ENCODE measurements at places on chromosomes 2 and 18.
A peak's percentile ranks its signal among the peaks of the same experiment; 100 is the strongest.

GRCh38 chr2:115549611-115550130, 1107.2 kb downstream of the DPP10 start:
- no peak for DNase-seq

DNA sequence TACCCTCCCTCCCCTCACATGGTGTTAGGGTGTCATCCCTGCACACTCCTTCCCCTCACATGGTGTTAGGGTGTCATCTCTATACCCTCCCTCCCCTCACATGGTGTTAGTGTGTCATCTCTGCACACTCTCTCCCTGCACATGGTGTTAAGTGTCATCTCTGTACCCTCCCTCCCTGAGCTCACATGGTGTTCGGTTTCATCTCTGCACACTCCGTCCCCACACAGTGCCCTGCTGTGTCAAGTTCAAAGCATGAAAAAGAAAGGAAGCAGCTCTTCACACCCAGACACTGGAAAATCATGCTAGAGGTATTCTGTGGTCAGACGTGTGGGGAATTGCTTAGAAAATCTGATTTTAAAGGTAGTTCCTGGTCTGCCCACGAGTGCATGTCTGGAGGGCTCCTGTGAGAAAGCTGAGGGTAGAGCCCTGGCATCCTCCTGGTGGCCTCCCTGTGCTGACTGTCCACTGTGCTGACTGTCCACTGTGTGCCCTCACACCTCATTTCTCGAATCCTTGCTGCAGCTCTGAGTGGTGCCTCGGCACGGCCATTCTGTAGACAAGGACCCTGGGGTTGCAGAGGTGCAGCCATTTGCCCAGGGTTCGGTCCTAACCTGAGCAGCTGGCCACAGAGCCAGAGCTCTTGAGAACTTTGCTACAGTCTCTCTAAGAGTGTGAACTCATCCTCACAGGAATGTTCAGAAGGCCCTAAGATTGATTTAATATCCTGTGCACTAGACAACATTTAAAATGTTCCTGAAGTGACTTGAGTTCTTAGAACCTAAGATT, 69.1 kb upstream of the NFATC1 start:
- DNase-seq, result no peak

DNA sequence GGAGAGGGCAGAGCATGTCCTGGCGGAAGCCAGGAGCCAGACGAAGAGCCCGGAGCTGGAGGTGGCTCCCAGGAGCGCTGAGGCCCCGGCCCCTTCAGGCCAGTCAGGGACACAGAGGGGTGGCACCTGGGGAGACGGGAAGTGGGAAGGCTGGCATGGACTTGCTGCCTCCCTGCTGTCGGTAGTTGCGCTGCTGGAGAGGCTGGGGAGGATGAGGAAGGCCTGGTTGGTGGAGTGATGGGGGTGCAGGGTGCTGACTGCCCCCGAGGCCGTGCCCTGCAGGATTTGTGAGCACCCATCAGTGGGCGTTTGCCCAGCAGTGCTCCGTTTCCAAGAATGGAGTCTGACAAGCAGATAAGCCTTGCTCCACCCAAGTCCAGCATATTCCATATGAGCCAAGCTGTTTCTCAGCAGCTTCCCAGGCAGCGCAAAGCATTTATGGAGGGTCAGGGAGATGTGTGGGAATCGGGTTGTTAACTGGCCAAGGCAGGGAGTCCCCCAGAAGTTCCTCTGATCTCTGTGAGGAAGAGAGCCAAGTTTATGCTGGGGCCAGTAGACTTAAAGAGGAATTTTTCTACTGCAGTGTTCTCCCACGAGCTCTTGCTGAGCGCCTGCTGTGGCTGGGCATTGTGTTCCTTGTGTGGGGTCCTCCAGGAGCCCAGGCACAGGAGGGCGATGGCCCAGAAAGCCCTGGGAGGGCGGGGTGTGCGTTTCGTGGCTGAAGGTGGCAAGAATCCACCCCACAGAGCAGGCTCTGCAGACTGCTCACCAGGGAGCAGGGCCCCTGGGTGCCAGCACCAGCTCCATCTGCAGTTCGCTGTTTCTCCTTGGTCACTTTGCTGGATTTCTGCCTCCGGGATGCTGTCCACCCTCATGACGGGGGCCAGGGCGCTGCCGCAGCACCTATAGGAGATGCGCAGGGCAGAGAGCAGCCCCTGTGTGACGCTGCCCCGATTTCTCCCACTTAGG, 250.2 kb downstream of the ALPK2 start:
- no peak for DNase-seq

DNA sequence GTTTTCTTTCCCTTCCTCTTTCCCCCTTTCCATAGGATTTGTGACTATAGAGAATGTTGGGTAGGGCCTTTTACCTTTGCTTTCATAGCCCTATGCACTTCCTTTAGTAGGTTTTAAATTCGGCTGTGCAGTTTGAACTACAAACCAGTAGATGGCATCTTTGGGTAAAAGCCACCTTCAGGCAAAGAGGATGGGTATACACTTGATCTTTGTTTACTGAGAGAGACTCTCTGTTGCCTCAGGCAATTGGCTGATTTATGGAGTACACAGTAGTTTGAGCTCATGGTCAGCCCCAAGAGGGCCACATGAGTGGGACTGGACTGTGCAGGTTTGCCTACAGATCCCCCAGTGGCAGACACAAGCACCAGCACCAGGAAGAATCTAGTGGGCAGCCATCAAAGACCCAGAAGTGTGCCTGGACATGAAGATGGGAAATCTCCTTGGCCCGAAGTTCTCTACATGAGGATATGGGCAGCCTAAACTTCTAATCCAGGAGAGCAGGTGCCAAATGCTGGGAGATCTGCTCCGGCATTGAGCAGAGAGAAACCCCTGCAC, 1304.3 kb upstream of the DDX18 start:
- no peak for DNase-seq

- DNase-seq, result no peak
These were observed 101.7 kb upstream of the RBBP8 start for GRCh38 chr18:22831441-22831904.

- no peak for DNase-seq
These were observed 145.0 kb downstream of the TTC27 start for GRCh38 chr2:32772638-32773447.

GRCh38 chr2:218826791-218827190, 4.8 kb downstream of the PRKAG3 start:
- DNase-seq, result no peak

DNA sequence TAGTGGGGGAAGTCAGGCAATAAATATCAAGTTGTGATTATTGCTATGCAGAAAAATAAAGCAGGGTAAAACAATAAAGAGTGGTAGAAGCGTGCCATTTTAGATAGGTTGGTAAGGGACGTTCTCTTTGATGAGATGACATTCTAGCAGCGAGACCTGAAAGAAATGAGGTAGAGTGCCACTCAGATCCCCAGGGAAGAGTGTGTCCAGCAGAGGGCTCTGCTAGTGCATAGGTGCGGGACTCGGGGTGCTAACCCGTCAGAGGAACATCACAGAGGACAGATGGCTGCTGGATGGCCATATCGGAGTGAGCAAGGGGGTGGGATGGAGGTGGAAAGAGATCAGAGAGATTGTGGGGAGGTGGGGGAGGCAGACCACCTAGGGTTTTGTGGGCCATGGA, 16.3 kb upstream of the GTF2A1L start:
- no peak for DNase-seq

DNA sequence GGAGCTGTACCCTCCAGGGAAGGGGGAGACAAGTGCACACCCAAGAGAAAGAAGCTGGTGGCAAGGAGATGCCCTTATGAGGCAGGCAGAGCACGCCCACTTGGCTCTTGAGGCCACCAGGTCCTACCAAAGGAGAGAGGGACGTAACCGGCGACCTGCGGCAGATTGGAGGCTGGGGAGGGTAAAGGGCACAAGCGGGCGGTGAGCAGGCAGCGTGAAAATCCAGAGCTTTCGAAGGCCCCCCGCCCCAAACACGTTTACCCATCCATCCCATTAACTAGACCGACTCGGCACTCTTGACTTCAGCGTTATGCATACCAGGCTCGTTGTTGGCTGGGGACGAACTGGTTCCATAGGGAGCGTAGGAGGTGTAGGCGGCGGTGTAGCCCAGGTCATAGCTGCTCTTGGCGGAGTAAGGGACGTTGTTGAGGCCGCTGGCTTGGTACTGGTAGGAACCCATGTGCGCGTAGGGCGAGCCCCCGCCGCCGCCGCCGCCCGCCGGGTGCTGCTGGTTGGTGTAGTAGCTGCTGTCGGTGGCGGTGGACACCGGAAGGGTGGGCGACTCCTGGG, 794 bp downstream of the DLX2 start:
- DNase-seq, result no peak

- no peak for DNase-seq
These were observed 10.3 kb downstream of the MOCOS start for GRCh38 chr18:36197511-36198166.

- no peak for DNase-seq
These were observed 432.7 kb upstream of the TRIB2 start for GRCh38 chr2:12284037-12284436.

DNA sequence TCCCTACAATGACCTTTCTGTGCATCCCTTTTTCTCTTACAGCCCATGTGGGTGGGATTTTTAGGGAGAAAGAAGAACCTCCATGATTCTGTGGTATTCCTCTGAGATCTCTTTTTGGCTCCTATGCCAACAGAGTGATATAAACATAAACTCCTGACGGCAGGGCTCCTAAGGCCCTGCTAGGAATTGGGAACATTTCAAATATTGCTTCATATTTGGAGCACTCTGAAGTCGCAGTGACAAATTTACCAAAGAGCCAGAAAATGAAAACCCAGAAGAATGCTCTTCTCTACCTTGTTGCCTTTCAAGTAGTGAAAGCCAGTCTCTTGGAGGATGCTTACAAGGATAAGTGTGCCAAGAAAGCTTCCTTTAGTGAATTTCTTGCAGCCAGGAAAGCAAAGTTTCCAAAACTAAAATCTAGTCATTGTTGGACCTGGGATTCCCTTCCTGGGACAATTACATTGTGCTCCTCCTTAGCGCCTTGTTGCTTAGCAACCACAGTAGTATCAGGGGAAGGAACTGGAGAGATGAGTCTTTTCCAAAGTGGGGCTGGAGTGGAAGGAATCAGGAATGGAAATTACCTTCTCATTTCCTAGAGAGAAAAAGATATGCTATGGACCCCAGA, 7.3 kb upstream of the SETBP1 start:
- DNase-seq, result no peak

DNA sequence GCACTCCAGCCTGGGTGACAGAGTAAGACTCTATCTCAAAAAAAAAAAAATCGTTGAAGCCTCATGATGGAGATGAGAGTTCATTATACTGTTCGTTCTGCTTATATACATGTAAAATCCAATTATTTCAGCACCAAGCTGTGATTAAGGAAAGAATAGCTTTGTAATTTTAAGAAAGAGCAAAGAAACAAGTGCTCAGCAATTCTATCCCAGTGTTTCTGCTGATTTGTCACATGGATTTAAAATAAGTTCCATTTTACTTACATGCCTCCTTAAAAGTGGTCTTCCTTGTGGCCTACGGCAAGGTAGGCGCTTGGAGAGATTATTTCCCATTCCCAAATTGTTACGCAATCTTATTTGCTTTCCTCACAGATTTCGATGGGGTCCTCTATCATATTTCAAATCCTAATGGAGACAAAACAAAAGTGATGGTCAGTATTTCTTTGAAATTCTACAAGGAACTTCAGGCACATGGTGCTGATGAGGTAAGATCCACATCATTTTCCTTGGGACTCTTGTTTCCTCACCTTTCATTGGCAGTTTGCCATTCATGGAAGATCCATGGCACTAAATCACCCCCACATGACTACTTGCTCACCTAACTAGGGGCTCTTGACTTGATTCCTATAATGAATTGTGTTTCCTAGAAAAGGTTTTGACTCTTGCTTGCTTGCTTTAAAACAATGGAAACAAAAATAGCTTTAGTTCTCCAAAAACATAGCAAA, 11.5 kb downstream of the ARPC2 start:
- no peak for DNase-seq

DNA sequence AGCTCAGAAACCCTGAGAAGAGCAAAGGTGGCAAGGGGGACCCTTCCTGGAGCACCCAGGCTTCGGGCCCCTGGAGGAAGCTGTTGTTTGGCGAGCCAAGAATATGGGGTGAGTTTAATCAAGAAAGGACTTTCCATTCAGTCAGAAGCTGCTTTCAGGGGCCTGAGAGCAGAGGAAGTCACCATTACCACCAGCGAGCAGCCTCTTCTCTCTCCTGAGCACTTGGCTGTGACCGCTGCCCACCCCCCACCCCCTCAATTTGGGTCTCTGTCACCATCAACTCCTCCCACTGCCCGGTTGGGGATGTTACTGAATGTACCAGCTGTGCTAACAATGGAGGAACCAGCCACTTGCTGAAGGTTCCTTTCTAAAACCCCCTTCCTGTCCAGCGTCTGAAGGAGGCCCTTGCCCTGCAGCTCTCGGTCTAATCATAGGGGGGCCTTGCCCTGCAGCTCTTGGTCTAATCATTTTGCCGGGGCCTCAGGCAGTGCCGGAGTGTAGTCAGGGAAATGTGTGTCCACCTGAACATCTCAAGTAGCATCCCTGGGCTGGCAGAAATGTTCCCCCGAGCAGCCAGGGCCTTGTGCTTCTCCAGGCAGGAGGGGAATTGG, 943 bp downstream of the INPP5D start:
- peak; percentile 57 for DNase-seq

DNA sequence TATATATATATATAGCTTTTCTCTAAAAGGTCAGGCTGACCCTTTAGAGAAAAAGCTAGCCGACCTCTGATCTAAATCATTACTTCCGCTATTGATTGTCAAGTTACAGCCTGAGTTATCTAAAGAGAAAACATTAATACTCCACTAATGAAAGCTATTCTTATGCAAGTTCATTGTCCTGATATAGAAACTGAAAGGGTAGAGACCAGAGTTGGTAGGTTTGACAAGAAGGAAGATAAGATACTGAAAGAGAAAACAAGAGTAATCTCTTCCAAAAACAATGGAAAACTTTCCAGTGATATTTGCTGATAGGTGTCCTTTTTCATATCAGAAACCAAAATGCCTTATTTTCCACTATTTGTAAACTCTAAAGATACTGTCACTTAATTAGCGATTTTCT, 62.8 kb upstream of the SLC39A10 start:
- no peak for DNase-seq

- DNase-seq, result no peak
These were observed 154.5 kb downstream of the MYCN start for GRCh38 chr2:16094811-16095210.

- DNase-seq, result no peak
These were observed 89.4 kb upstream of the FHL2 start for GRCh38 chr2:105488285-105488684.

Measured in stimulated activated naive CD4-positive, alpha-beta T cell treated with Interleukin-2 at 50 U/mL for 16 hours (primary cell).